ENCODE measurements at places on chromosomes 3 and 15.
A peak's percentile ranks its signal among the peaks of the same experiment; 100 is the strongest.

- H3K27me3 ChIP-seq: no peaks in the 10 kb centered on the region
- no peak overlapping the region for H3K4me3 ChIP-seq
- H3K27ac ChIP-seq: no peak overlapping the region
- H3K36me3 ChIP-seq: no peaks in the 10 kb centered on the region
Observed at GRCh38 chr3:197253238-197253947, 45.0 kb downstream of the DLG1 start.

GRCh38 chr3:120214176-120214575, 70.8 kb downstream of the GPR156 start:
- no peak overlapping the region for H3K4me3 ChIP-seq
- no peak overlapping the region for H3K27ac ChIP-seq
- no peaks in the 10 kb centered on the region for H3K4me1 ChIP-seq

- H3K27ac ChIP-seq: no peak overlapping the region
- no peak overlapping the region for H3K4me3 ChIP-seq
- H3K27me3 ChIP-seq: no peaks in the 10 kb centered on the region
- H3K4me1 ChIP-seq: peaks cover 2% of the 10 kb centered on the region
- H3K36me3 ChIP-seq: no peaks in the 10 kb centered on the region
Observed at GRCh38 chr15:47340571-47340920, 376.8 kb upstream of the SEMA6D start.

DNA sequence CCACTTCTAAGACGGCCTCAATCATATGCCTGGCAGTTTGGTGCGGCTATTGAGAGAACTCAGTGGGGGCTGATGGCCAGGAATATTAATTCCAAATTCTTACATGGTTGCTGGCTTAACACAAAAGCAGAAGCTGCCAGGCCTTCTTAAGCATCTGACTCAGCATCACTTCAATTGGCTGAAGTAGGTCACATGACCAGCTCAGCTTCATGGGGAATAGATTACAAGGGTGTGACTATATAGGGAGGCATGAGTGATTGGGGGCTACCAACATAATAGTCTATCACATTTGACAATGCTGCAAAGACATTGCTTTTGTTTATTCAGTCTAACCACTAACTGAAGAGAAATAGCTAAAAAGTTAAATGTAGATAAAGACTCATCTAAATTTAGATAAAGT, 101.6 kb upstream of the ANKRD28 start:
- DNase-seq: peak; percentile 85
- no peak overlapping the region for H3K4me3 ChIP-seq
- H3K27ac ChIP-seq: no peak overlapping the region
- peaks cover 2% of the 10 kb centered on the region for H3K4me1 ChIP-seq
- H3K36me3 ChIP-seq: no peaks in the 10 kb centered on the region

DNA sequence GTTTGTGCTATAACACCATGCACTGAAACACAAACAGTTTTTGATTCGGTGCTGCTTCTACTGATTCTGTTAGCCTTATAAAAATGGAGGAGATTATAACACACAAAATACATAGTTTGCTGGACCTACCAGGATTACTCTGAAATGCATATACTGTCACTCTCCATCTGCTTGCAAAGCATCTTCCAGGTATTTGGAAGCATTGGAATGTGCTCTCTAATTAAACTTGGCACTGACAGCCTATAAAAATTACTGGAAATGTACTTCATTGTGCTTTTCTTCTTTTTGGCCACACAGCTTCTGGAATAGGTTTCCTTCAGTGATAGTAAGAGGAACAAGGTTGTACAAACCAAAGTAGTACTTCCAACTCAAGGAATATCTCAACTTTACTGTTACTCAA, 376.1 kb downstream of the UNC13C start:
- no peak overlapping the region for H3K4me3 ChIP-seq
- no peaks in the 10 kb centered on the region for H3K4me1 ChIP-seq

DNA sequence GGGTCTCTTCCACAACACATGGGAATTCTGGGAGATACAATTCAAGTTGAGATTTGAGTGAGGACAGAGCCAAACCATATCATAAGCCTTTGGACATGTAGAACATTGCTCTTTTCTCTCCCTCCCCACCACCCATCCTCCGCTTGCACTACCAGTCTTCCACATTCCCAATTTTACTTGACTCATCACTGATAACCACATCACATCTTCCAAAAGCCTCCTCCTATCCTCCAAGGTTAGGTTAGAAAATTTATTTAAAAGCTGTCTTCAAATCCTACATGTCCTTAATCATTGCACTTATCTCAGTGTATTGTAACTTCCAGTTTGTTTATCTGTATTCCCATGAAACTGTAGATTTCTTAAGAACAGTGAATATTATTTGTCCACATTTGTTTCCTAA, 10.4 kb downstream of the ZBED2 start:
- no peak overlapping the region for H3K27ac ChIP-seq
- no peak for DNase-seq
- H3K36me3 ChIP-seq: no peaks in the 10 kb centered on the region
- H3K4me3 ChIP-seq: no peak overlapping the region
- no peaks in the 10 kb centered on the region for H3K27me3 ChIP-seq

- H3K4me3 ChIP-seq: no peak overlapping the region
- no peaks in the 10 kb centered on the region for H3K27me3 ChIP-seq
- no peak overlapping the region for H3K27ac ChIP-seq
Observed at GRCh38 chr15:68337826-68338225, 60.3 kb downstream of the FEM1B start.

- no peaks in the 10 kb centered on the region for H3K27me3 ChIP-seq
- peak overlapping the region; percentile 63 for H3K27ac ChIP-seq
- DNase-seq: no peak
- H3K4me1 ChIP-seq: peaks cover 59% of the 10 kb centered on the region
- peaks cover 27% of the 10 kb centered on the region for H3K36me3 ChIP-seq
- H3K4me3 ChIP-seq: no peak overlapping the region
Observed at GRCh38 chr15:98902931-98903330, 104.7 kb downstream of the PGPEP1L start.

DNA sequence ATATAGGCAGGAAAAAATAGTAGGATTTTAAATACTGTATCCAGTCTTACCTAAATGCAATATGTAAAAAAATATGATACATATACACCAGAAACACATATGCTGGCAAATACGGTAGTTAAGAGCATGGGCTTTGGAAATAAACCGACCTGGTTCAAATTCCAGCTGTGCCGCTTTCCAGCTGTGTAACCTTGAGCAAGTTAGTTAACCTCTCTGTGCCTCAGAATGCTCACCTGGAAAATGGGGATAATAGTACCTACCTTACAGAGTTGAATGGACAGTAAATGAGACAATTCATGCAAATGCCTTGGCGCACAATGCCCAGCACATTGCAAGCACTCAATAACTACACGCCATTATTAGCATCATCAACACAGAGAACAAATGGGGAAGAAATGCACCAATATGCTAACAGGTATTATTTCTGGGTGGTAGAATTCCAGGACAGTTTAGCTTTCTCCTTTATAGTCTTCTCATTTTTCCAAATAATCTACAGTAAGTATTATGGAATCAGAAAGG, 50.6 kb downstream of the SUMF1 start:
- H3K27me3 ChIP-seq: no peaks in the 10 kb centered on the region
- no peaks in the 10 kb centered on the region for H3K36me3 ChIP-seq
- H3K27ac ChIP-seq: no peak overlapping the region
- H3K4me1 ChIP-seq: peaks cover 5% of the 10 kb centered on the region
- DNase-seq: no peak

DNA sequence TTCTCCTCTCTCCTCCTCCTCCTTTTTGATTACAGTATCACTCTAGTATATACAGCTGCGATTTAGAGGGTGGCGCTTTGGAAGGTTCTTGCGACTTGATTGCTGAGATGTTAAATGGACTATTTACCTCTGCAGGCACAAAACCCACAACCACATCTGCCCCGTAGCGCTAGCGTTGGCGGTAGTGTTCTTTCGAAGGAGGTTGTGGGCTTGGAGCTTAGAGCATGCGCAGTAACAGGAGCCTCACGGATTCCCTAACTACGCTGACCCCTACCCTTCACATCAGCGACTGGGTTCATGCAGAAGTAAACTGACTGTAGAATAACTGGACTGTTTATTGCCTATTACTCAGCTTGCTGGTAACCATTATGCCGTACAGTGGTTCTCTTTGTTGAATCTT, 58.0 kb downstream of the CGGBP1 start:
- no peaks in the 10 kb centered on the region for H3K4me1 ChIP-seq
- H3K27me3 ChIP-seq: peaks cover 5% of the 10 kb centered on the region
- no peaks in the 10 kb centered on the region for H3K36me3 ChIP-seq
- H3K4me3 ChIP-seq: peak overlapping the region; percentile 34
- no peak for DNase-seq

- no peaks in the 10 kb centered on the region for H3K4me1 ChIP-seq
- H3K36me3 ChIP-seq: no peaks in the 10 kb centered on the region
- H3K4me3 ChIP-seq: no peak overlapping the region
- DNase-seq: no peak
- no peaks in the 10 kb centered on the region for H3K27me3 ChIP-seq
Observed at GRCh38 chr15:77517579-77517978, 96.9 kb downstream of the HMG20A start.

GRCh38 chr3:118501152-118501551, 533.5 kb downstream of the IGSF11 start:
- H3K36me3 ChIP-seq: no peaks in the 10 kb centered on the region
- no peak overlapping the region for H3K27ac ChIP-seq
- H3K27me3 ChIP-seq: no peaks in the 10 kb centered on the region
- DNase-seq: no peak

GRCh38 chr15:25930931-25931330, 67.8 kb upstream of the ATP10A start:
- peaks cover 3% of the 10 kb centered on the region for H3K4me1 ChIP-seq
- 0 out of 2 replicates have a peak, but pooled peaks cover 1% of the 10 kb centered on the region for H3K27me3 ChIP-seq
- H3K27ac ChIP-seq: no peak overlapping the region
- DNase-seq: no peak

DNA sequence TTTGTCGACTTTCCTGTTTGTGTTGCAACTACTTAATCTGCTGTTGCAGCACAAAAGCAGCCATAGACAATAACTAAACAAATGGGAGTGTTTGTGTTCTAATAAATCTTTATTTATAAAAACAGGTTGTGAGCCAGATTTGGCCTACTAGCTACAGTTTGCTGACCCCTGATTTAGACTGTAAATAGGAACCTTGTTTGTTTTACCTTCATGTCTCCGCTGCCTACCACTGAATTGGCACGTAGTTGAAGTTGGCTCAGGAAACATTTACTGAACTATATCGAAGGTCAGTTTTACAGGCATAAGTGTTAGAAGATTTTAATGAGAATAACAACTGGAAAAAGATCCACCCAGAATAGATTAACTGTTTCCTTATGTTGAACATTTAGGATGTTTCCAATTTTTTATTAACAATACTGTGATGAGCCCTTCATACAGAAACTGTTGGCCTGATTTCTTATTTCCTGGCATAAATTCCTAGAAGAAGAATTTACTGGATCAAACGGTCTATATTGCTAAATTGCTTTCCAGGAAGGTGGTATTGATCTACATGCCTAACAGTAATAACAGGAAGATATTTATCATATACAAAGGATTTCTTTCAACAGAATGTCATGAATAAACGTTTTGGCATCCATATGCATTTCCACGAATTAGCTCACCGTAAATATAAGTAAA, 156.2 kb upstream of the NR2E3 start:
- DNase-seq: no peak
- H3K36me3 ChIP-seq: no peaks in the 10 kb centered on the region
- H3K4me1 ChIP-seq: peaks cover 6% of the 10 kb centered on the region
- H3K27me3 ChIP-seq: no peaks in the 10 kb centered on the region

DNA sequence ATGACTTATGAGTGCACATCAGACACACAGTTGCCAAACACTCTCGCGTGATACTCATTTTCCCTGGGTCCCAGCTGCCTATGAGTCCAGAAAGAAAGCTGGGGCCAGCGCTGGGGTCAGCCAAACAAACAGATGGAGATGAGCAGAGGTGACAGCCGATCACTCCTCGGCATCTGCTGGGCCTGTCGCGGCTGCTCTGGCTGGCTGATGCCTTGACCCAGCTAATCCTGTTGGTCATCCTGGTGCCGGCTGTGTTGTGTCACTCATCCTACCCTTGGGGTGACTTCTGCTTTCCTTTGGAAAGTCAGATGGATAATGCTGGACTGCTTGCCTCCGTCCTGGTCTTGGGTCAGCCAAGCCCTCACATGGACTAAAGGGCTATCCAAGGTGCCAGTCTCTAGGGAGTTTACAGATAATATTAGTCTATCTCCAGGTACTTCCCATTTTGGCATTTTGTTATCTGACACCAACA, 105.3 kb upstream of the PDZRN3 start:
- no peaks in the 10 kb centered on the region for H3K36me3 ChIP-seq
- no peaks in the 10 kb centered on the region for H3K27me3 ChIP-seq
- H3K4me3 ChIP-seq: no peak overlapping the region
- peaks cover 11% of the 10 kb centered on the region for H3K4me1 ChIP-seq

DNA sequence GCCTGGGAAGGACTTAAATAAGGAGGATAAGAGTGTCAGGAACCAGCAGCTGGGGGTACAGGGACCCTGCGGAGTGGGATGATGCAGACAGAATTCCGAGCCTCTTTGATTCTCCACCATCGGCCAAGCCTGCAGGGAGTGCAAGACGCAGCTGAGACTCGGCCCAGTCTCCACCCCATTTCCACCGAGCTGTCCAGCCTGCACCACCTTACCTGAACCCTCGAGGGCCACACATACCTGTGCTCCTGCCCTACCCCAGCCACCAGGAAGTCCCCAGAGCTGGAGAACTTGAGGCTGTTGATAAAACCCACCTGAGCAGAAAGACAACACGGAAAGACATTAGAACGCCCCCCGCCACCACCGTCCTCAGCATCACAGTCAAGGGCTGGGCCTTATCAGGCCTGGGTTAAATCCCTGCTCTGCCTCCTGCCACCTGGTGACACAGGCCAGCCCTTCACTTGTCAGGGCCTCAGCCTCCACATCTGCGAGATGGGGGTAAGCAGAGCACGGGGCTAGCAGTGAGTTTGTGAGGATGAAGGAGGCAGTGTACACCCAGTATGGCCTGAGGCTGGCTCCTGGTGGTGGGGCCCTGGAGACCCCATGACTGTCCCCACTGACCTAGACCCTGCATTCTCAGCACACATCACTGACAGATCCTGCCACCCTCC, 8.1 kb downstream of the RRP9 start:
- H3K36me3 ChIP-seq: peaks cover 58% of the 10 kb centered on the region
- H3K27ac ChIP-seq: no peak overlapping the region
- no peak for DNase-seq
- no peaks in the 10 kb centered on the region for H3K27me3 ChIP-seq
- no peaks in the 10 kb centered on the region for H3K4me1 ChIP-seq

DNA sequence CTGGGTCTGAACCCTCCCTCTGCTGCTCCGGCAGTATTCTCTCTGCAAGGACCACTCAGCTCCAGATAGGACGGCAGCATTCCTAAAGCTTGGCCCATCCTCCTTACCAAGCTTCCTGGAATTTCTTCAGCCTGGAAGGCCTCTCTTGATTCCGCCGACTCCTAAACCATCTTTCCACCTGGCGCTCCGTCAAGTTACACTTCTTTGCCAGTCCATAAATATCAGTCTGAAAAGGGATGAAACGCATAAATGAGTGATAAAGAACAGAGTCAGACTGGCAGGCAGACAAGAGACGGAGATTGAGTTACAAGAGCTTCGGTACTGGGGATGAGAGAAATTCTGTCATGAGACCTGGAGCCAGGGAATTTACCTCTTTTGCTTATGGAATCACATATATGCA, 44.3 kb downstream of the CERS3 start:
- H3K27me3 ChIP-seq: no peaks in the 10 kb centered on the region
- no peaks in the 10 kb centered on the region for H3K4me1 ChIP-seq
- H3K36me3 ChIP-seq: no peaks in the 10 kb centered on the region
- H3K27ac ChIP-seq: no peak overlapping the region
- no peak overlapping the region for H3K4me3 ChIP-seq
- no peak for DNase-seq

Measured in IMR-90 (cell line).